Ovary (tissue), 10 donors: ENCODE measurements at places on chromosomes 5 and 9.
A peak's percentile ranks its signal among the peaks of the same experiment; 100 is the strongest.

GRCh38 chr5:150486402-150487198, 21.3 kb upstream of the NDST1 start:
- peak; percentile 59 for DNase-seq

DNA sequence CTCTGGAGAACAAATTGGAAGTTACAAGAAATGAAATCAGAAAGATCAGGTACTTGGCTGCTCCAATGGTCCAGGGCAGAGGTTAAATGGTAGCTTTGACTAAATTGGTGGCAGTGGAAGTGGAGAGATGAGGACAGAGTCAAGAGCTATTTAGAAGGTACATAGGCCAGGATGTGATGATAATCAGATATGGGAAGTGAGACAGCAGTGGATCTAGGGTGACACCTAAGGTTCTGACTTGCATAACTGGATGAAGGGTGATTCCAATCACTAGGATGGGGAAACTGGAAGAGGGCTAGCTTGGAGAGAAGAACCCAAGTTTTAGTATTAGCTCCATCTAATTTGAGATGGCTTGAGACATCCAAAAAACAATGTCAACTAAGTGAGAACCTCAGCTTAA, 24.0 kb upstream of the NDUFB6 start:
- no peak for DNase-seq

DNA sequence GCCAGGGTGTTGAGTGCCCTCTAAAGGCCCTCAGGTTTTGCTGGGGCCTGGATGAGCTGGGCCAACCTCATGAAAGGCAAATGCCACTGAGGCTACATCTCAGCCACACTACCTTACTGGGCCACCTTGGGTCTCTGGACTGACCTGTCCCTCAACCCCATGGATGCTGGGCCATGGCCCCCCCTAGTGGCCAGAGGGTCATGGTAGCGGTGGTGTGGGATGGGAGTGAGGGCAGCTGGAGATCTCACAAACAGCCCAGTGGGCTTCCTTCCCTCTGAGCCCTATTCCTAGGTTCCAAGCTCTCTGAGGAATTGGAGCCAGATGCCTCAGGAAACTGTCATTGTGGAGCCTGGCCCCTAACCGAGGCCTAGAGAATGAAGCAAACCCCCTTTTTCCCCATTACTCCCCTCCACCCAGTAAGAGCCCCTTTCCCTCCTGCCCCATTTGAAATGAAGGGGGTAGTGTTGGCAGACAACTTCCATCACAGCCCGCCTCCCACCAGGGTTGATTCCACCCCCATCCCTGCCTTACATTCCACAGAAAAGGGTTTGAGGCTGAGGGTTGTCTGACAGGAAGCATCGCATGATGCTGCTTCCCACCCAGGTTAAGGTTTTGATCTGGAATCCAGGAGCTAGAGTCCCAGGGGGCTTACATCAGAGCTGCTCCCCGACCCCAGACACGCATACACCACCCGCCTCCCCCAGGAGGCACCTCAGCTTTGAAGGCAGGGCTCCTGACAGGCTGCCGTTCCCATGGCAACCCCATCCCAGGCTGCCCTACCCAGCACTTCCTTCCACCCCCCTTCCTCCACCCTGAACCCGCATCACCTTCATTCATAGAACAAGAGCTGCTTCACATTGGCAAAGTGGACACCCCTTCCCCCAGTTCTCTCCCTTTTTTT, 63.9 kb downstream of the PCDH1 start:
- no peak for DNase-seq

- DNase-seq: no peak
Measured at GRCh38 chr5:172058088-172058487, 51.6 kb upstream of the FBXW11 start.

DNA sequence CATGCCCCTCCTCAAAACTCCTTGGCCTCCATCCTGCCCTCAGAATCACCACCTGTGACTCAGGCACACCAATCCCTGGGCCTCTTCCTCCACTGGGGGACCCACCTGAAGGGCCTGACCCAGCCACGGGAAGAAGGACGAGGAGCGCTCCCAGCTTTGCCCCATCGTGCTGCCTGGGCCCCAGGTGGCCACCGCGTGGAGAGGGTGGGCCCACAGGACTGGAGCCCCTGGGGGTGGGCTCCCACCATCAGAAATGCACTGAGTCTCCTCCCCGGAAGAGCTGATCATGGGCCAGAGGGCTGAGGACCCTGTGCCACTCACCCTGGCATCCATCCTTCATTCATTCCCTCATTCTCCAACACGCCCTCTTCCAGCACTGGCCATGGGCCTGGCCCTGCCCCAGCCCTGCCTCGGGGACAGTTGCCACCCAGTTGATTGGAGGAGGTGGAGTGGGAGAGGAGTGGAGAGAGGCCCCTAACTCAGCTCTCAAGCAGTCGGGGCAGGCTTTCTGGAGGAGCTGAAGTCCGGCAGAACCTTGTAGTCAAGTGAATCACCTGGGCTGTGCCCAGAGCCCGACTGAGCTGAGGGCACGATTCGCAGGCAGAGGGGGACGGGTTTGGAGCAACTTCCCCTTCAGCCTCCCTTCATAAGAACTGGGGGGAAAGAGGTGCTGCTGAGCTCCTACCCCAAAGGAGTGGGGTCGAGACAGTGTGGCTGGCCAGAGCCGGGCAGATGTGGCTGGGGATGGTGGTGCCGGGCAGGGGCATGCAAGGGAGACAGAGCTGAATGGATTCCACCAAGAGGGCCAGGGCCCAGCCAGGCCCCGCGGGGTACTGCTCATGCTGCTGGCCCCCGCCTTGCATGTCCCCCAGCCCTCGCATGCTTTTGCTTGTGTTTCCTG, 29.6 kb downstream of the DNM1 start:
- no peak for DNase-seq

- DNase-seq: no peak
Measured at GRCh38 chr9:5502553-5502952, 7.8 kb upstream of the PDCD1LG2 start.

GRCh38 chr5:110104726-110105669, 415.3 kb downstream of the MAN2A1 start:
- no peak for DNase-seq

GRCh38 chr9:91047993-91048607, 246.5 kb downstream of the SYK start:
- DNase-seq: no peak

DNA sequence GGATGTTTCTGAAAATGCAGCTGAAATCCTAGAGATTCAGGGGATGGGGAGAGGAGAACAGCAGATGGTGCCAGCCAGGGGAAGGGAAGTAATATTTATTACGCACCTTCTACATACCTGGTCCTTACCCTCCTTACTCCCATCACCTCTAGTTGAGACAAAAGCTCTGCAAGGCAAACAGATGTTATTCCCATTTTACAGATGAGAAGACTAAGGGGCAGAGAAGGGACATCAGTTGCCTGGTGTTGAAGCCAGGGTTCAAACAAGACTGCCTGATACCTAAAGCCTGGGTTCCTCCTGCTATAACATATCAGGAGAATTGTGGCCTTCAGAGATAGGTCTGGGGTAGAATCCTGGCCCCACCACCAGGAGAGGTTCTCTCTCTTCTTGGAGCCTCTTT, 7.3 kb upstream of the BOD1 start:
- no peak for DNase-seq

DNA sequence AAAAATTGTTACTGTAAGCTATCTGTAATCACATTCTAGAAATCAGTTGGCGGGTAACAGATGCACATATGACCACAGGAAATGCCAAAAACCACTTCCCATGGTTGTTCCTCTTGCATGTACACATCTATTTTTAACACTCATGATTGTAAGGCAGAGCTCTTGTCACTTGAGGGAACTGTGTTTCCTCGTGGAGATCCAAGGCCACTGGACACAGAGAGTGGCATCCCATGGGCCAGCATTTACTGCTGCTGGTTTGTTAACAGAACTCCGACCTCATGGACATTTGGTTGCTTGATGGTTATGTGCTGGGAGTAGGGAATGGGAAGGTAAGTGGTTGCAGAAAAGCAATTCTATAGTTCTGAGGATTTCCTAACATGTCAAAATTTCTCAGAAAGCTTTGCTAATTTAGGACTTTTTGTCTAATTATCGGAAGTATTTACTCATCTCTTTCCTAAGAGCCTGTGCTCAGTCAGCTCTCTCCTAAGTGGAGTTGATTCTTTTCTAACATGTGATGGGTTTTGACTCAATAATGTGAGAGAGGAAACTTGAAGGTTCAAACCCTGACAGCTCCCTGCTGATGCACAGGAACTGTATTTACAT, 202.0 kb upstream of the NR3C1 start:
- no peak for DNase-seq

DNA sequence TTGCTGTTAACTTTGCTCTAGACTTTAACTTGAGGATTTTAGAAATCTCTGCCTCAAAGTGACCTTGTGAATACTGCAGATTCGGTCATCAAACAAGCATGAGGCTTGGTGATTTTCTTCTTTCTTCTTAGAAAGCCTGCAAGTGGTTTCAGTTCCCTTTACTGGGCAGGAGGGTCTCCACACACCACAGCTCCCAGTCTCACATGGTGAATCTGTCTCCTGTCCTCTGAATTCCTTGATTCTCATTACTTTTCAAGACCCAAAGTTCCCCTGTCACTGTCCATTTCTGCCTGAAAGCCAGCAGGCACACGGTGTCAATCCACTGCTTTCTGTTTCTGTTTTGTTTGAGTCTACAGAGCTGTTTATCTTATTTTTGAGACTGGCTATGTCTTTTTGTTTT, 14.1 kb downstream of the HSPB3 start:
- DNase-seq: no peak

- DNase-seq: no peak
Measured at GRCh38 chr9:7293091-7293490, 506.5 kb downstream of the DMAC1 start.

DNA sequence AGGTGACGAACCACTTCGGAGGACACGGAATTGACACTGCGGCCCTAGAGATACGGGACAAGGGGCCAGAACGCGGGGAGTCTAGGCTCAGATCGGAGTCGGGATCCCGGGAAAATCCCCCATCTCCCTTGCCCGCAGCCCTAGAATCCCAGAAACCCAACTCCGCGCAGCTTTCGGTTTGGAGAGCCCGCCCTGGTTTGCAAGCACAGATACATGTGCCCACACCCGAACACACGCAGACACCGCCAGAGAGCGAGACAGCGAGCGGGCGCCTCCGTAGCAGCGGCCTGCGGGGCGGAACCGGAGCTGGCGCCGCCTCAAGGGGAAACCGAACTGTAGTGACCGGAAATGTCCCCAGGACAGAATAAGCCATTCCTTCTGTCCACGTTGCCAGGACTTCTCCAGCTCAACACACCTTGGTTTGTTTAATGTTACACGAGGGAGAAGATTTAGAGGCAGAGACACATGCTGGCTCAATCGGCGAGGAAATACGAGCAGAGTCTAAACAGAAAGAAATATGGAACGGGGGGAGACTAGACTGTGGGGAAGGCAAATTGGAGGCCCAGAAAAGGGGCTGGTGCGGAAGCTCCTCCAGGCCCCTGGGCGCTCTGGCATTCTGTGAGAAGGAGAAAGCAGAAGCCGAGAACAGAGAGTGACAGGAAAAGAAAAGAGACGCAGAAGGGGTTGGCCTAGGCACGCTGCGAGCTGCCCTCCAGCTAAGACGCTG, 2.9 kb upstream of the PAX5 start:
- no peak for DNase-seq

- no peak for DNase-seq
Measured at GRCh38 chr5:120055858-120056257, 408.2 kb upstream of the PRR16 start.

- DNase-seq: no peak
Measured at GRCh38 chr9:123716339-123716945, 213.5 kb downstream of the DENND1A start.

- no peak for DNase-seq
Measured at GRCh38 chr5:168590666-168591065, 11.5 kb upstream of the PANK3 start.

- DNase-seq: no peak
Measured at GRCh38 chr5:175542232-175542965, 64.0 kb downstream of the SFXN1 start.

DNA sequence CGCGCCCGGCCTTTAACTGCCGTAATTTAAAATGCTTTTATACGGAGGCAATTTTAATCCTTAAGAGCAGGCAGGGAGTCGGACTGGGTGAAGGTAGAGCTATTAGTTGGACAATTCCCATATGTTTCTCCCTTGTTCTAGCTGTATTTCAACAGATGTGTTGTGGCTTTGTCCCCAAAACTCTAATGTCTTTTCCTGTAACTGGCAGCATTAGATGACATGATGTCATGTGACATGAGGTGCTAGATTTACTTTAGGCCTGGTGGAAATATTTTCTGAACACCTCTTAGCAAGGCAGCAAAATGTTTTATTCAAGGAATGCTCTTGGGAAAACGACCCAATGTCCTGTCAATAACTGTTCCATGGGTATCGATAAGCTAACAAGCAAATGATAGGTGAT, 8.5 kb downstream of the MYO10 start:
- DNase-seq: no peak

- DNase-seq: no peak
Measured at GRCh38 chr5:1346627-1347440, 1.9 kb upstream of the CLPTM1L start.

GRCh38 chr9:3585606-3586005, 59.8 kb upstream of the RFX3 start:
- no peak for DNase-seq

DNA sequence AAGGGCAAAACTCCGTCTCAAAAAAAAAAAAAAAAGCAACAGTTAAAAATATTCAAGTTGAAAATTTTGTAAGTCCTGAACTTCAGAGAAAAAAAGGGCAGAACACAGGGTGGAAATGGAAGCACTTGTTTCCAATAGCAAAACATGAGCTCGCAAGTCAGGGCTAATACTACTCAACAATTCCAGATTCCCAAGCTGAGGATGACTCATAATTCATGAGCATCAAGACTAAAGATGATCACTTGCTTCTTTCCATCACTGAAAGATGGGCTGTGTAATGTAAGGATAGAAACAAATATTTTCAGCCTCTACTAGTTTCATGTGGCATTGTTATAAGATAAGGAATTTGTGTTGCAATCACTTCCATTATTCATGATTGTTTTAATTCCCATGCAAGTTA, 33.5 kb upstream of the FST start:
- no peak for DNase-seq

- DNase-seq: no peak
Measured at GRCh38 chr9:128577206-128577605, 24.8 kb downstream of the SPTAN1 start.

GRCh38 chr5:166713295-166713694, 1578.2 kb upstream of the WWC1 start:
- DNase-seq: no peak

DNA sequence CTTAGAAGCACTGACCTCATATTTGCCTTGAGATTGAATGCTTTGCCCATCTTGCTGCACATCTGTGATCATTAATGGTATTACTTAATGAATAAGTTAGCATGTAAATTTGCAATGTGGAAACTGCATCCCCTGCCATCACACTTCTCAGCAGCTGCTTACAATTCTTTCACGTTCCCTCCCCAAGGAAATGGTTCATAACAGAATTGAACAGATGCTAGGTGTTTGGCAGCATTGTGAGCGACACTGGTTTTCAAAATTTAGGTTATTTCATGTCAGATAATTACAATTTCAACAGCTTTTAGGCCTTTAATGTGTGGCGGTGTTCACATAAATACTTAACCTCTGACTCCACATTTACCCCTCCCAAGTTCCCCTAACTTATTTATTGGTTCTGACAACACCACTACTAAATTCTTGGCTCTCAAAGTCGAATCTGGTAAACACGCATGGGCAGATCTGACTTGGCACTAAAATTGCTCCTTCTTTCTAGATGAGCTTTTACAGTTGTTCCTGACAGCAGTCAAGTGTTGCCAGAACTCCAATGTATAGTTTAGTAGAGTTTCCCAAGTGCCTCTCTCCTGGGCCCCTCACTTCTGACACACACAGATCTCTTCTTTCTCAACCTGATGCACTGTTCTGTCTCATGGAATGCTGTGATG, 46.8 kb downstream of the SLC1A3 start:
- no peak for DNase-seq
